Activated T-helper 1 cell treated with anti-CD3 and anti-CD28 coated beads, Interleukin-12 subunit alpha, Interleukin-12 subunit beta, Interleukin-2, Interleukin-4 antibody, amounts not matched to agents 30 ng/mL and 10 ng/mL and 1 ng/mL, durations not matched to agents 14 hours and 24 hours and 36 hours (primary cell): ENCODE measurements at places on chromosomes 4 and X. TPM values are rescaled to one million over a fixed set of nuclear protein-coding genes. Genes with fewer than 3 reads are reported as not detected.
A peak's percentile ranks its signal among the peaks of the same experiment; 100 is the strongest.

DNA sequence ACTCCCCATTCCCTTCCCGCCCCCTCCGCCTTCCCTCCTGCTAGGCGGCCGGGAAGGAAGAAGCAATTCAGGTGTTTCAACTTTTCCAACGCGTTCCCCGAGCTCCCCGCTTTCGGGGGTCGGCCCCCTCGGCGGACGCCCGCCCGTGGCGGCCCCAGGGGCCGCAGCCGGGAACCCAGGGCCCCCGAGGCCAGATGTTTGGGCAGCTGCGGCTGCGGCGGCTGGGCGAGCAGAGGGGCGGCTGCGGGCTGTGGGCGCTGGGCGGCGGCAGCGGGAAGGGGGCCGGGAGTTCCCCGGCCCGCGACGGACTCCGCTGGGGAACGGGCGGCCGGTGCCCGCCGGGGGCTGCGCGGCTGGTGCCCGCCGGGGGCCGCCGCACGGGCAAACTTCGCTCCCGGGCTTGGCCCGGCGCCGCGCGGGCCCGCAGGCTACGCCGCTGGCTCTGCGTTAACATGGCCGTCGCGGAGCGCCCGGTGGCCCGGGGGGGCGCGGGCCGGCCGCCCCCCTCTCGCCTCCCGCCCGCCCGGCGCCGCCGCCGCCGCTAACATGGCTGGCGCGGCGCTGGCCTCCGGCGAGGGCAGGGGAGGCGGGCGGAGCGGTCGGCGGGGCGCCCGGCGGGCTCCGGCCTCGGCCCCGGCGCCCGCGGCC, 510 bp downstream of the HMGB3 start:
- peak; percentile 0 for DNase-seq

DNA sequence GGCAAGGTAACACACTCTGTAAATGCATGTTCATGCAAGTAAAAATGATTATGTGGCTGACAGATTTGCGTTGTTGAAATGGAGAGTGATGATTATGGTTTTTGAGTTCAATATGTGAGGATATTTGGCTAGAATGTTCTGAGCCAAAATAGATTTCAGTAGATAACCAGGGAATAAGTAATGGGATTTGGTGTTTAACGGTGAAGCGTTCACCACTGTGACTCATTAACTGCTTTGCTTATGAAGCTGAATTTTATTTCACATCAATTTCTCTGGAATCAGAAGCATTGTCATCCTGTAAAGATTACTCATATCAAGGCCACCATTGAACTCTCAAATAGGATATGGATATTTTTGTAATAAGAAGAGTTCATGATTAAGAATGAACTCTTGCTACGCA, 11.7 kb downstream of the AFP start:
- no peak for DNase-seq

- DNase-seq, result no peak
Observed at GRCh38 chr4:154779362-154779947, 1.6 kb upstream of the RBM46 start.

DNA sequence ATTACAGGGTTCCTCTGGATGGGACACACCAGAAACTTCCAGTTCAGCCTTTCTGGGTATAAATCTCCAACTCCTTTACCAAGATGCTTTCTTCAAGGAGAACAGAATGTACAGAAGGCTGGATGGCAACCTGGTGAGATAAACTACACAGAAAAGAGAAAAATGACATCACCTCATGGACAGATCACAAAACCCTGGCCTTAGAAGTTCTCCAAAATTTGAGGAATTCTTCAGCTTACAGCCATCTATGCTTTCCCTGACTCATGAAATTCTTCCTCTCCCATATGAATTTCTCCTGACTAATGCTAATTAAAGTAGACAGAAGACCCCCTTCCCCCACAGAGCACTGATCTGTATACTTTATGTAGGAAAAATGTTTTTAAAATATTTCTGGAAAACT, 345.4 kb downstream of the STIM2 start:
- no peak for DNase-seq

GRCh38 chrX:130285069-130285620, 16.4 kb upstream of the ZNF280C start:
- DNase-seq, result no peak

GRCh38 chrX:87664381-87664780, 146.8 kb downstream of the KLHL4 start:
- DNase-seq, result no peak

GRCh38 chr4:87058356-87059073, 123.7 kb downstream of the AFF1 start:
- DNase-seq, result no peak

DNA sequence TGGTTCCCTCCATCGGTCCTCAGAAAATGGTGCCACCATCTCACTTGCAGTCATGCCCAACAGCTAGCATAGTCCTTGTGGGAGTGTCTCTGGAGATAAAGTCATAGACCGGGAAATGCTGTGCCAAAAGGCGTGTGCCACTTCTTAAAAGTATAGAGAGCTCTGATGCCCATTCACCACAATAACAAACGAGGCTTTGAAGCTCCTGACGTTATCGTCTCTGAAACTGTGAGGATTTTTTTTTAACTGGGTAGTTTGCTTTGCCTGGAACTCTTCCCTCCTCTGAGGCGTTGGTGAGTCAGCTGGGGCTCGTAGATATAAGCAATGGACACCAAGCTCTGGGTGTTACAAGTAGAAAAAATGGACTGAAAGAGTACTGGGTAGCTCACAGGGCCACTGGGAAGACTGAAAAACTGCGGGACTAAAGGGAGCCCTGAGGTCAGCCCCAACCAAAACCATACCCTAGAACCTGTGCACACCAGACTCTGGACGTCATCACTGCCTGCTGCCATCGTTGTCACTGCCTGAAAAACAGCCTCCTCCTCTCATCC, 89.4 kb upstream of the TRIM2 start:
- DNase-seq, result peak; percentile 31

DNA sequence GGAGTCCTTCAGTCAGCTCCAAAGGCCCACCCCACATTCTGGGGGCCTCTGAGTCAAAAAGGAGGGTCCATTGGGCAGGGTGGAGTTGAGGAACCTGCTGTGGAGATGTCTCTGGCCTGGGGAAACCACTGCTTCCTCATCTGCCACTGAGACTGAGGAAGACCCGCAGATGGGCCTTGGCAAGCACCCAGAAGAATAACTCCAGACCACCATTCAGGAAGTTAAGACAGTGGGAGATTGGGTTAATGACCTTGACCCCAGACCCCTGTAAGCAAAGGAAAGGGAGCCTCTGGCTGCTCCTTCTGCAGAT, 8.1 kb upstream of the HSD17B10 start:
- no peak for DNase-seq

- no peak for DNase-seq
Observed at GRCh38 chrX:118755633-118756032, 28.2 kb downstream of the IL13RA1 start.

- DNase-seq, result peak; percentile 54
Observed at GRCh38 chr4:1579001-1579900, 104.9 kb downstream of the FAM53A start.

DNA sequence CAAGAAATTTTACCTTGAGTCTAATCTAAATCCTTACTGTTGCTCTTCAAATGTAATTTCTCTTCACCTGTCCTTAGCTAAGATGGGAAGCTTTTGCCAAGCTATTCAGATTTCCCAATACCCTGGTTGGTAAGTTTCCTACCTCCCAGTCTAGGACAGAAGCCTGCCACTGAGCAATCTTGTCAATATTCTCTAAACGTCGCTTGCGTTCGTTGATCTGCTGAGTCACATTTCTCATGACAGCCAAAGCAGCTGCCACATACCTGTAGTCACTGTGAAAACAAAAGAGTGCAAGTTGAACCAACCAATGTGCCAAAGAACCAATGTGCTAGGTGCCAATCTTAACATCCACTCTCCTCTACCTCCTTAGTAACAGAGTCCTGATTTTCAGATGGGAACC, 111.1 kb downstream of the ARHGEF9 start:
- DNase-seq, result no peak

- DNase-seq, result no peak
Observed at GRCh38 chr4:42915484-42915883, 23.0 kb downstream of the GRXCR1 start.

GRCh38 chr4:119264743-119265142, 52.2 kb downstream of the USP53 start:
- DNase-seq, result no peak

DNA sequence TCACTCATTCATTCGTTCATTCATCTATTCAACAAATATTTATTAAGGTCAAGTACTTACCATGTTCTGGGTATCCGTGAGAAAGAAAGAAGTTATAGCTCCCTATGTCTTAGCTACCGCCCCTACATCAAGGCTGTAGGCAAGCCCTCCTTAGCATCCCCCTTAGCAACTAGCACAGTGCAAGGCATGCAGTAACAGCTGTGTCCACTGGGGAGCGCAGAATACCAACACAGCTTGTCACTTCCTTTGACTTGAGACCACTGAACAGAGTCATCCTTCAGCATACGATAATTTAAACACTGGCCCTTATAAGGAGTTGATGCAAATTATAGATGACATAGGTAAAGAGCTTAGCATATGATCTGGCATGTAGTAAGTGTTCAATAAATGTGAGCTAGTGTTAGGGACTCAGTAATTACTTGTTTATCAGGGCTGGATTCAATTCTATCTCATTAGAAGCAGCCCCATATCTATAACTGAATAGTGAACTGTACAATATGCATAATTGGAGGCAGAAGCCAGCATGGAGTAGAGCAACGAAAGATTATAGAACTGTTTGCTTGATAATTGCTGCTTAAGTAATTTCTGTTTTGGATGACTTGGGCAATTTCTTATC, 8.7 kb downstream of the KIAA1210 start:
- DNase-seq, result peak; percentile 6

DNA sequence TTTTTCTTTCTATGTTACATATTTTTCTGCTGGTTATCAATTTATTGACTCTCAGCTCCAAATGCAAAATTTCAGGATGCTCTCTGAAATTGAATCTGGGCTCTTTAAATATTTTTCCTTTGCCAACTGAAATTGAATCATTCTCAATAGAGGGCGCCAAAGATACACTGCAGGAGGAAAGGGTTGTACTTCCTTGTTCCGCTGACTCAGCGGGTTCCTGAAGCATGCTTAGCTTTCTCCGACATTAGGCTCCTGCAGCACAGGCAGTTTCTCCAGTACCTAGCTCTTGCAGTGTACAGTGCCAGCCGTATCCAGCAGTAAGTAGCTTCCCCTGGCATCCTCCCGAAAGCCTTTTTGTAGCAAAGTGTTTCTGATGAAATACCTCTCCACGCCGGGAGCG, 28.8 kb upstream of the CFAP47 start:
- DNase-seq, result no peak

GRCh38 chr4:153573881-153574802, 108.0 kb downstream of the TMEM131L start:
- DNase-seq, result peak; percentile 28

DNA sequence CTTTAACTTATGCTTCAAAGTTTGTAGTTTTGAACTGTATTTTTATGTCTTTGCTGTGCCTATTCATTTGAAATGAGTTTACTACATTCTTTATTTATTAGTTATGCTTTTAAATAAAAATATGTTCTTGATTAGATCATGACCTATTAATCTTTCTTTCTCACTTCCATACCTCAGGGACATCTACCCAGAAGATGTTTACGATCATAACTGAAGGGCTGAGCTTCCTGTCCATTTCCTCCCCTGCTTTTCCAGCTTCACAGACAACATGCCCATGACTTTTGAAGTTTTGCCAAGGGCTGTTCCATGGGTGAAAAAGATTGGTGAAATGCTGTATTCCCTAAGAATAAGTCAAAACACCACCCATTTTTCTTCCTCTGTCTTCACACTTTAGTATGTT, 99.7 kb upstream of the DDIT4L start:
- no peak for DNase-seq

- DNase-seq, result no peak
Observed at GRCh38 chr4:184074677-184075388, 142.8 kb downstream of the ENPP6 start.

DNA sequence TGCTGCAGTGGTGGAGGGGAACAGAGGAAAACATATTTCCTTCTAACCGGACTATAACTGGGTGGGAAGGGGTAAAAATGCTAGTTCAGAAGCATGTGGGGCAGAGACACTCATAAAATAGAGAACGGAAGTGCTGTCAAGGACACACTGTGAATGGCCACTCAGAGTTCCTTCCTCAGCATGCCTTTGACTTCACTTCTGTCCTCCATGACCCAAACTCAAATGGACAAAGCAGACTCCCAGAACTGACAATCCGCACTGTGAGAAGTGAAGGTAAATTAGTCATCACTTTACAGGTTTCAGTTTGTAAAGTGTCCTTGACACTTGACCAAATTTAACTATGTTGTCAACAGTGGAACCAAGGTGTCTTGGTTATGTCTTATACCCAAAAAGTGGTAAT, 30.2 kb upstream of the ELF2 start:
- no peak for DNase-seq

DNA sequence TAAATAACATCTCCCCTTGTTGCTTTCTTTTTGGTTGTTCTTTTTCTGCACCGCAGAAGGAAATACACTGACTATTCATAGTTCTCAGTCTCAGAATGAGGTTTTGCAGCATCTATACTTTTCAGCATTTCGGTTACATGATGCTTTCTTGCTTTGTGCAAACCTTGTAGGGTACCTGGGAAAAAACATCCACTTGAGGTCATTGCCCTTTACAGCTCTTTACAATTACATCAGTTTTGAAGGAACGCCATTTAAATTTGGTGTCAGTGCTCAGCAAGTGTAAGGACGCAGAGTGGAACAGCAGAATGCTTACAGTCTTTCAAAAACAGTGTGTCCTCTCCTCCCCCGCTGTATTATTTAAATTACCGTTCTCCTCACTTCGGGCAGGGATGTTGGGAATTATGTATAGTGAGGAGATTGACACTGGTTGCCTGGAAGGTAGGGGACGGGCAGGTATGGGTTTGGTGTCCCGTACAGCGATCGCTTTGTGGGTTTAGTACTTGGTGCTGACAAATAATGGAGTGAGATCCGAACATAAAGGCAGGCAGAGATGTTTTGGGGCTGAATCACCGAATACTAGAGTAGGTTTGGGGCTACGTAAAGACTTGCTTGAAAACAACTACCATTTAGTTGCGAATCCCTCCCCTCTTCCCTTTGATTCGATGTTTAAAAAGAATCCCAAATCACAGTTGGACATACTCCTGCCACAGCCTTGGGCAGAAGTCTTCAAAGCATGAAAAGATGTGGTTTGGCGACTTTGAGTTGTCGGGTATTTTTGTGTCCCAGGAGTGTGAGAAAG, 2.0 kb upstream of the NKX3-2 start:
- DNase-seq, result no peak

Gene RGN
- not detected in 2 replicates for total RNA-seq

Gene PPARGC1A
- not detected in 2 replicates for total RNA-seq

Gene TMEM165
- 110 and 112 TPM in 2 replicates for total RNA-seq

Gene TRMT2B
- 17.2 and 19.3 TPM in 2 replicates for total RNA-seq

Gene PDK3
- total RNA-seq, result 24.1 and 27.2 TPM in 2 replicates

Gene WAS
- 106 and 122 TPM in 2 replicates for total RNA-seq

Gene NAAA
- 31.3 and 31.8 TPM in 2 replicates for total RNA-seq

Gene FGFBP1
- total RNA-seq, result not detected in 2 replicates

Gene MFAP3L
- 0.47 TPM in 2 replicates for total RNA-seq

Gene IL9R
- 5.3 and 7.8 TPM in 2 replicates for total RNA-seq

Gene CDS1
- not detected in 2 replicates for total RNA-seq

Gene MTTP
- total RNA-seq, result 0.29 TPM in 1 of 2 replicates, not detected in the other

Gene PWWP3B
- total RNA-seq, result not detected in 2 replicates

Gene CDK16
- 56.4 and 63.8 TPM in 2 replicates for total RNA-seq

Gene PDGFC
- total RNA-seq, result not detected in 2 replicates

Gene USP17L19
- not detected in 2 replicates for total RNA-seq

Gene DDX53
- not detected in 2 replicates for total RNA-seq

Gene TEX11
- total RNA-seq, result 0.12 TPM in 1 of 2 replicates, not detected in the other

Gene P2RY4
- total RNA-seq, result 0.27 TPM in 1 of 2 replicates, not detected in the other

Gene TRIM60
- total RNA-seq, result not detected in 2 replicates

Gene SSX4B
- total RNA-seq, result not detected in 2 replicates
